NCI-H226 (cell line): ENCODE measurements at places on chromosomes 6 and 20.

DNA sequence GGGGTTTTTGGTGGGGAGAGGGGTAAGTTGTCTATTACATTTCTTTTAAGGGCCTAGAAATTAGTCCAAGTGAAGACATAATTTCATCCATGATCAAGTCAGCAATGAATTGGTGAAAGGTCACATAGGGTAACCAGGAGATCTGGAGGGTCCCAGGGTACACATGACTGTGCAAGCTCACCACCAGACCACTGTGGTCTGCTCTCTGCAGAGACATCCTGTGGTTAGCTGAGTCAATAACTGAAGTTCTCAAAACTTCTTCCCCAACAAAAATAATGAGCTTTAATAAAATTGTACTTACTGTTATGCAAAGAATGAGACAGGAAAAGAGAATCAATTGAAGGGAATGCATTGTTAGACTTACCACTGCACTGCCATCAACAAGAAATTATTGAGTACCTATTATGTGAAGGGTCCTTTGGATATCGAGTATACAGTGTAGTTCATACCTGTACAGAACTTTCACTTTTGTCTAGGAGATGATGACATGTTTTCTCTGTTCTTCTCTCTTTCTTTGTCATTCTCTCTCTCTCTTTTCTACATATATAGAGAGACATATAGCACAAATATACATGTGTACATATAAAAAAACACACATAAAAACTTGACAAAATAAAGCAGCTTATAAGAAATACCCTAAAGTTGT is 209.8 kb downstream of the GJA1 start:
- no peak for DNase-seq

GRCh38 chr6:54491431-54491830 is 183.2 kb downstream of the TINAG start:
- no peak for DNase-seq

GRCh38 chr6:66717801-66718200 is 1010.8 kb upstream of the EYS start:
- no peak for DNase-seq

GRCh38 chr6:133115946-133116345 is 125.2 kb upstream of the EYA4 start:
- no peak for DNase-seq

GRCh38 chr20:3339076-3339475 is 68.4 kb downstream of the DNAAF9 start:
- no peak for DNase-seq

- DNase-seq: no peak
Observed at GRCh38 chr6:8059129-8059528, 5.1 kb downstream of the BLOC1S5 start.
